ELR (cell line): ENCODE measurements at places on chromosomes 1 and 21.

GRCh38 chr1:172279939-172280636, 140.4 kb upstream of the C1orf105 start:
- peak; percentile 5 for DNase-seq

- DNase-seq: no peak
Observed at GRCh38 chr1:182584746-182585145, 4.3 kb downstream of the RNASEL start.

GRCh38 chr1:150973258-150973835, 1.3 kb downstream of the CERS2 start:
- peak; percentile 61 for DNase-seq

DNA sequence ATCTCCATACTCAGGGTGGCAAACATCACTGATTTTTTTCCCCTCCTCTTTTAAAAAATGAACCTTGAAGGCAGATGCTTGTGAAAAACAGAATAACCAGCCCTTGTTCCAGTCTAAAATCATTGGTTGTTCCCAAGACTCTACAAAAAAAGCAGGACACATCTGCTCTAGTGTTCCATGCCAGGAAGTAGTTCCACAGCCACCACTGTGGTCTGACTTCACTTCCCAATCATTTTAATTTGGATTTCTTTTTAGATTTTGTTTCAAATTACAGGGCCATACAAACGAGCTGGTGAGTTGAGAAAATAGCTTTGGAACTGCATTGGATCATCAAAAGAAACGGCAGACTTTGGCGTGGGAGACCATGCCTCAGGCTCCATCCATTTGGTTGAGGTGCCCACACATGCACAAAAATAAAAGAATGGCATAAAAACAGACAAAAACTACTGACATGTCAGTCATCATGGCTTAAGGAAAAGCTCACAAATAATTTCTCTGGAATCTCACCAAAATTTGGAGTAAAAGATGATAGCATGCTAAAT, 210.0 kb downstream of the GABPA start:
- DNase-seq: no peak

DNA sequence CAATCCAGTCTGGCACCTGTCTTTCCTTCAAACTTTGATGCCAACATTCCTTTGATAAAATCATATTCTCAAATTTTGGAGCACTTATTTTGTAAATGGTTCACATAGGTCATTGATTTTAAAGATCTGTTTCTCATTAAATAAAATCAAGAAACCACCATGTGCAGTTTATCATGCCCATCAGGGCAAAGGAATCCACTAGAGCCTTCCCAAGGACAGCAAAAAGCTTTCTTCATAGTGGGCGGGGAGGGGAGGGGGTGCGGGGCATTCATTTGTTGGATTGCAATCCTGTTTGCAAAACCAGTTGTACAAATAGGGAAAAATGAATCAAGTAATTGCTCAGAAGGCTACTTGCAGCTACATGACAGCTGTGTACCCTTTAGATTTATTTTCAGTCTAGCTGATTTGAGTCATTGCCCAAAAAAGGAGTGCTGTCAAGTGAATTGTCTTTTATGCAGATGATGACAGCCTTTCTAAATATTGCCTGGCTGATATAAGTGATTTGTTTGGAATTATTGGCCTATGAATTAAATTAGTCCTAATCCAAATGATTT, 23.0 kb downstream of the LRRC8B start:
- DNase-seq: no peak

- DNase-seq: no peak
Observed at GRCh38 chr1:96969656-96970163, 248.1 kb downstream of the PTBP2 start.

DNA sequence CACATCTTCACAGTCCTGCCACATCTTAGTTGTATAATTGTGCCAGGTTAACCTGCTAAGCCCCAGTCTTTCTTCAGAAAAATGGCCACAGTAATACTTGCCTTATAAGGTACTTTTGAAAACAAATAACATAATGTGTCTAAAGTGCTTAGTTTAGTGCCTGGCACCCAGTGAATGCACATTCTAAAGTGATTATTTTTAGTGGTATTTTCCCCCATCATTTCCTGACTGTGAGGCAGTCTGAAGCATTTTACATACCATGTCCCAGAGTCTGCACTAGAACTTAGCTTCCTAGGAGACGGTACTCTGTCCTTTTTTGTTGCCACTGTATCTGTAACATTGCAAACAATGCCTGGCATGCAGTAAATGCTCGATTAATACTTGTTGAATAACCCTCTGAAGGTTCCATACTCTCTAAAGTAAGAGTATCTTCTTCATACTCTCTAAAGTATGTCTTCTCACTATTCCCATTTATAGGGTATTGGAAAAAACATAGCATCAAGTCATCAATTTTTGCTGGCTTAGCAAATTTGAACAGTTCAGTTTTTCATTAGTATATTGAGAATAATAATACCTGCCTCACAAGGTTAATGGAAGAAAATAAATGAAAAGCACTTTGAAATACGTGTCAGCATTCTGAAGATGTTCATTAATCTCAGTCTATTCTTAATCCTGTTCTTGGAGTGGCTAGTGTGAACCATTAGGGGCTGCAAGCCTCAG, 43.7 kb downstream of the FMO3 start:
- no peak for DNase-seq

GRCh38 chr1:172485626-172486025, 41.8 kb upstream of the PIGC start:
- DNase-seq: no peak
